ENCODE measurements at places on chromosomes 16 and 17.

DNA sequence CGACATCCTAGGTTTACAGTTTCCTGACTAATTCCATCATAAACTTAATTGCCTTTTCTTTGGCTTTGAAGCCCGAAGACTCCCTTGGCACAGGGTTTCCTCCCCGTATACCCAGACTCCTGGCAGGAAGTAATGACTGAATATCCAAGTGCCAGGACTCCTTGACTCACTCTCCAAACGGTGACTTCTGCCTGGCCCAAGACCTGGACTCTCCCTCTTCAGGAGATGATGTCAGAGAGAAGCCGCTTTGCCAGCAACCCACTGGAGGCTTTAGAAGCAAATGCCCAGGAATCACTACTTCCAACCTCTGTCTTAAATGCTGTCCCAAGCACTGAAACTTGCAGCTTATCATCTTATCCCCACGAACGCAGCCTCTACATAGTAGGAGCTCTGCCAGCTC is 146.5 kb downstream of the RGS9 start:
- no peak for DNase-seq

DNA sequence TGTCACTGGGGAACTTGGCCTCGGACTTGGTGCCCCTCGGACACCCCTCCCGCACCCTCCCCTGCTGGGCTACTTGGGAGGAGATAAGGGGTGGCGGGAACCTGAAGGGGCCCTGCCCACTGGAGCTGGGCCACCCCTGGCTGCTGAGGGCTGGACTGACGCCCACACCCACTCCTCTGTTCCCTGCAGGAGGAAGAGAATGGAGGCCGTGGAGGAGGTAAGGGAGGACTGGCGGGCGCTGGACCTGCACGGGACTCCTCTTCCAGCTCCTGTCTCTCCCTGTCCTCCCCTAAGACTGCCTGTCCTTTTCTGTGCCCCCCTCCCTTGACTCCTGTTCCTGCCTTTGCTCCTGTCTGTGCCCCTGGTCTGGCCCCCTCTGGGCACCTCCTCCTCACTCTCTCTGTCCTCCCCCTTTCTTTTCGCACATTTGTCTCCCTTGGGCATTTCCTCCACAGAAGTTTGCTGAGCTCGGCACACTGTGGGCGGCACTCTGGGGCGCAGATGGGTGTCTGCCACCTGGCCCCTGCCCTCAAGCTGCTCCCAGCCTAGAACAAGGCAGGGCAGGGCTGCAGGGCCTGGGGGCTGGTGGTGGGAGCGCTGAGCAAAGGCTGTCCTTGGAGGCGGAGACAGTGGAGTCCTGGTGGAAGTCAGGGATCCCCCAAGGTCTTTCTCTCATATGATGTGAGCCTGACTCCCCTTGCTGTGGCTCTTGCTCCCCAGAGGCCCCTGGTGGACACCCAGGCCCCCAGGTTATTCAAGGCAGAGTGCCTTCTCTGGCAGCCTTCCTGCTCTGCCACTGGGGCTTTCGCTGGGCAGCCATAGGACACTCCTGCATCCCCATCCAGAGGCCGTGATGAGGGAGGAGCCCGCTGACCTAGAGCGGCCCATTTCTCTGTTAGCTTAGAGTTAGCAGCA is 32.7 kb downstream of the ARHGAP23 start:
- no peak for DNase-seq

DNA sequence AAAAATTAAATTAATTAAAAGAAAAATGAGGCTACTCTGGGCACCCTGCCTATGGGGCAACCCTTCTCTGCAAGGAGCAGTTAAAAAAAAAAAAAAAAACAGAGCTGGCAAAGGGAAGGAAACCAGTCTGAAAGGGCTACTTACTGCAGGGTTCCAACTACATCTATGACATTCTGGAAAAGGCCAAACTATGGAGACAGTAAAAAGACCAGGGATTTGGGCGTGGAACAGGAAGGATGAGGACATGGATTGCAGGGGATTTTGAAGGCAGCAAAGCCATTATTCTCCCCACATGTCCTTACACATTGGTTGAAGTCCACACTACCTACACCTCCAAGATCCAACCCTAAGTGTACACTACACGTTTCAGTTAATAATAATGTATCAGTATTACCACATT is 4.6 kb downstream of the RPH3AL start:
- no peak for DNase-seq

DNA sequence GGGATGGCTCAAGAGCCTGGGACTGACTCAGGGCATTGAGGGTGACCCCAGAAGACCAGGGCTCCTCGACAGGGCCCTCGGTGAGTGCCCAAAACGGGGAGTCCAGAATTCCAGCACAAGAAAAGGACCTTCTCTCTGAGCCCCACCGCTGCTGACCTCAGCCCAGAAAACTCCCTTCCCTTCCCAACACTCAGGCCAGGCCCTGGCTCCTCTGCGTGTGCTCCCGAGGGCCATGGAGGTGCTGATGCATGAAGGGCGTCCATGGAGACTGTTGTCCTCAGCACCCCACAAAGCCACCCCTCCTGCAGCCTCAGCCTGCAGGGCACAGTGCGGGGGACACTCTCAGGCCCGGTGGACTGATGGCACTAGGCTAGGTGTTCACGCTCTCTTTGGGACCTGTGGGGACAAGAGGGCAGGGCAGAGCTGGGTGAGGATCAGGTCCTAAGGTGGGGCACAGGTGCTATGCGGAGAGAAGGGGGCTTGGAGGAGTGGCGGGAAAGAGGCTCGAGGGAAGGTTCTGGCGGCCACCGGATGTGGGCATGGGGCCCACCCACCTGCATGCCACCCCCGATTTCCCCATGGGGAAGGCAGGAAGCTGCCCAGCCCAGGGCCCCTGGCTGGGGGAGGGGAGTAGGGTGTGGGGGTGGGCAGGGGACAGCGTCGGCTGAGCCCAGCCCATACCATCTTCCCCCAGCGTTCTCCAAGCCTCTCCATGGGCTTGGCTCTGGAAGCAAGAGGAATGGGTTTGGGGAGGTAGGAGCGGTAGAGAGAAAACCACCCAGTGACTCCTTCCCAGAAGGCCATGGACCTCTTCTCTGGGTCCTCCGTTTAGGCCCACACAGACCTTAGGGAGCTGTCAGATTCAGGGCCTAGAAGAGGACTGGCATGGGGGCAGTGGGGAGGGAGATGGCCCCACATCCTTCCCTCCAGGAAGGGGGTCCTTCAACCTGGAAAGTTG is 4.5 kb upstream of the TSPOAP1 start:
- peak; percentile 21 for DNase-seq

DNA sequence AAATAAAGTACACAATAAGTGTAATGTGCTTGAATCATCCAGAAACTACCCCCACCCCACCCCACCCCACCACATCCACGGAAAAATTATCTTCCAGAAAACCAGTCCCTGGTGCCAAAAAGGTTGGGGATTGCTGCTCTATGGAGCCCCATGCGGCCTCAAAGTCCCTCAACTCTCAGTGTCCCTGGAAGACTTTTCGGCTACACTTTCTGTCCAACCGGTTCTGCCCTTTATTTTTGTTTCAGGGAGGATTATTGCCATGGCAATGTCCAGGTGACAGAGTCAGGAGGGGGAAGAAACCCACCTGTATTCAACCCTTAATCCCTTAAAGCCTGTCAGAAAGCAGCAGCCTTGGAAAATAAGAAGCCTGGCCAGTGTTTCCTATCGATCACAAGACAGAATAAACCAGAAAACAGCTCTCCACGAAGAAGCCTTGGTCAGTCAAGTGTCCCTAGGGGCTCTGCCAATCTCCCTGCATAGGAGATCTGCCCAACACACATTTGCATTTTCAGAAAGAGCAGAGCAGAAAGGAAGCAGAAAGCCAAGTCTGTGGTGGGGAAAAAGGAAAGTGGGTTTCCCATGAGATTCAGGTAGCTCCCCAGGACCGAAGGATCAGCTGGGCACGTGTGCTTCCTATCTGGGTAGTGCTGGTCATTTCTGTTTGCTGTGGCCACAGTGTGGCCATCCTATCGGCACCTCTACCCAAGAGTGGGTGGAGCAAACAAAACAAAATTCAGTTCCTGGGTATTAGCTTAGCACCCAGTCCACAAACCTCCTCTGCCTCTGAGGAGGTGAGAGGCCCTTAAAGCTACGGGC is 342.7 kb downstream of the SOX9 start:
- no peak for DNase-seq

GRCh38 chr16:23365602-23366240 is 63.6 kb downstream of the SCNN1B start:
- DNase-seq = no peak

GRCh38 chr17:12693640-12694039 is 27.9 kb downstream of the MYOCD start:
- DNase-seq = no peak

DNA sequence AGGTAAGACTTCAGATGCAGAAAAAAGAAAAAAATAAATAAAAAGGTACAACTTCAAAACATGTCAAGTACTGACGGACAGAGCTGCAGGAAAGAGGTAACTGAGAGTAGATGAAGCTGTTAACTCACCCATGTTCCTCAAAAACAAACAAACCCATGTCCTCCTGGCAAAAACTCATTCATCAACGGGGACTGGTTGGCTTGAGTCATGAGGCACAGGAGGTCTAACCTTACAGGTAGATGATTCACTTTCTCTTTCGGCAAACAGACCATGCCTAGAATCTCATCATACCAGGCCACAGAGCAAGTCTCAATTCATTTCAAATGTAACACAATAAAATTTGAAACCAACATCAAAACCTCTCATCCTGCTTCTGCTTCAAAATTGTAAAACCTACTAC is 12.3 kb upstream of the FASN start:
- no peak for DNase-seq

DNA sequence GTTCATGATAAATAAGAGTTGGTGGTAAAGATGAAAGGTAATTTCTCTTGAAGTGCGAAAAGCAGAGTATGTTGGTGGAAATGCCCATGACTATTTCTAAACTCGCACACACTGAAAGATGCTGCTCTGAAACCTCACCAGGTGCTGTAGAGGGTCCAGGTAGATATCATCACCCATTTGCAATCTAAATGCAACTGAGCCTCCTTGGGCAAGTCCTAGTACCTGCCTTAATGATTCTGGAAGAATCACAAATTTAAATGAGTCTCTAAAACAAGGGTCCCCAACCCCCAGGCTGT is 5.9 kb upstream of the MMD start:
- no peak for DNase-seq

DNA sequence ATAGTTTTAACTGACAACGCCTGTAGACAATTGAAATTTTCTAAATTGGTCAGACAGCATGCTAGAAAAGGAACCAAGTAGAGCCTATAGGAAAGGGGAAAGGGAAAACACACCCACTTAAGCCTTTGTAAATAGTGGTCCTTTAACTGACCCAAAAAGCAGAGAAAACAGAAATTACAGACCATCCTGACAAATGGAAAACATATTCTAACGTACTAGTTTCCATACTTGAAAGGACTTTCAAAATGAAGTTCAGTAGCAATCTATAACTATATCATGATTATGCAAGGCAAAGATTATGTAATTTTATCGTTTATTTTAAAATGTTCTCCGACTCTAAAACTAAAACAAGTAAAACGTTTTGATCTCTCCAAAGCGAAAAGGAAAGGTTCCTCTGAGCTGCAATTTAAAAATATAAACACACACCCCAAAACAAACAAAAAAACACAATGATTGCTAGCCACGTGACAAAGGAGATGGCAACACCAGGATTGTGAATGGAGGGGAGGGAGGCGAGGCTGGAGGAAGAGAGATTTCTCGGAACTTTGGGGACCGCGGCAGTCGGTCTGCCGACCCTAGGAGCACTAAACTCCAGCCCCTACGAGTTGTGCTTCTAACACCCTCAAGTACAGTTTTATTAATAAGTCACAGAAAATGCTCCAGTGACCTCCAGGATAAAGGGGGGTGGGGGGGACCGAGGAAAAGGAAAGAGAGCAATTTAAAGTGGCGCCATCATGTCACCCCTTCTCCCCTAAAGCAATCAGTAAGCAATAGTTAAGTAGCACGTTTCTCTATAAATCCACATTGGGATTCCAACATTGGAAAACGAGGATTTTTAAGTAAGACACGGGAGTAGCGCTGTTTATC is 1.7 kb downstream of the KANSL1 start:
- DNase-seq = no peak

GRCh38 chr17:15456972-15457722 is 10.3 kb downstream of the CDRT4 start:
- no peak for DNase-seq

DNA sequence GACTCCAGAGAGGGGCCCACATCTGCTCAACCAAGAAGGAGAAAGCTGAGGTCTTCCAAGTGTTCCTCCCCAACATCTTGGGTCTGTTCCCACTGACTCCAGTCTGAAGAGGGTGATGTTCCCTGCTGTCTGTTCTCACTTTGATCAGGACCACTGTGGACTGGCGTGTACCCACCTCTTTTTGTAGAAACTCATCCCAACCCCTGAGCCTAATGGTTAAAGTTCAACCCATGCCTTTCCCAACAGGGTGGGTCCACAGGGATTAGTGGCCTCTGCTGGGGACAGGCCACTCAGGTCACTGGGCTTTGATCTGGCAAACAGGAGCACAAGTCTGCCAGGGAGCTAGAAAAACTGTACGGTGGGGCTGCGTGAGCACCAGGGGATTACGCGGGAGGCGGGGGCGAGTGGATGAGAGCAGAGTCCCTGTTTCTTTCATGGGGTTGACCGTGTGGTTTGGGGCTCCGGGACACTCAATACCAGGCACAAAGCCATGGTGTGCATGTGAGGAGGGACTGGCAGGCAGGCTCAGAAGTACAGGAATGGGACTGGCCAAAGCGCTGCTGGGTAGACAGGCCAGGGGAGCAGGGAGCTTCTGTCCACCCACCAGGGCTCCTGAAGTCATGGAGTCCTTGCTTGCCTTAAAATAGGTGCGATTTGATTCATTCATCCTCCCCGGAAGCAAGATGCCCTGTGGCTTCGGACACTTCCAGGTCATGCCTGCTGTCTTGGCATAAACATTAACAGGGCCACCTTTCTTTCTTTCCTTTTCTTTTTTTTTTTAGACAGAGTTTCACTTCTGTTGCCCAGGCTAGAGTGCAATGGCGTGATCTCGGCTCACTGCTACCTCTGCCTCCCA is at the start of gene CA5A:
TSS of gene CA5A (minus strand) at position 155 of the 856 bp plus-strand sequence. CDS start at position 76, 79 bp downstream.
- no peak for DNase-seq

- no peak for DNase-seq
Observed at GRCh38 chr17:34386697-34387550, 23.9 kb upstream of the CCL1 start.

- no peak for DNase-seq
Observed at GRCh38 chr17:51683291-51683690, 422.9 kb downstream of the UTP18 start.

GRCh38 chr17:50621574-50622031 is 13.1 kb upstream of the ABCC3 start:
- no peak for DNase-seq

Data from activated CD4-positive, CD25-positive, alpha-beta regulatory T cell (primary cell).